ENCODE measurements at places on chromosomes 3 and 15.

- no peaks in the 10 kb centered on the region for H3K4me1 ChIP-seq
- no peak for DNase-seq
- no peak overlapping the region for H3K4me3 ChIP-seq
- H3K36me3 ChIP-seq = no peaks in the 10 kb centered on the region
Measured at GRCh38 chr15:50377867-50378751, 23.1 kb upstream of the GABPB1 start.

DNA sequence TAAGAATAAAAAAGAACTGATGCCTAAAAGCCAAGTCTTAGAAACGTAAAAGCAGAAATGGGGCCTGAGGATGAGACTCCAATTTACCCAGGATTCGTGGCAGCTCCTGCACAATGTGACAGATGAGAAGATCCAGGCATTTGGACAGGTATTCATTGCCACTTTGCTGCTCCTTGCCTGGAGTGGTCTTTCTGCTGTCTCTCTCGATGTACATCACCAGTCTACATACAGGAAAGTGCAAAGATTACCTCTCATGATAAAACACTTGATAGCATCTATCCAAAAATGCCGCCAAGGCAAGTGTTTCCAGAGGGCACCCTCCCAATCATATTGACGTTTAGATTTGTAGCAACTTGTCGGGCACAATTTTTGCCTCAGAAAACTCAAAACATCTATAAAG is 244.3 kb downstream of the ULK4 start:
- no peak overlapping the region for H3K4me3 ChIP-seq
- no peaks in the 10 kb centered on the region for H3K36me3 ChIP-seq
- no peaks in the 10 kb centered on the region for H3K27me3 ChIP-seq
- DNase-seq = no peak

- no peaks in the 10 kb centered on the region for H3K4me1 ChIP-seq
- H3K36me3 ChIP-seq = no peaks in the 10 kb centered on the region
- H3K4me3 ChIP-seq = no peak overlapping the region
- no peak overlapping the region for H3K27ac ChIP-seq
Measured at GRCh38 chr3:186461141-186461540, 83.0 kb downstream of the CRYGS start.

DNA sequence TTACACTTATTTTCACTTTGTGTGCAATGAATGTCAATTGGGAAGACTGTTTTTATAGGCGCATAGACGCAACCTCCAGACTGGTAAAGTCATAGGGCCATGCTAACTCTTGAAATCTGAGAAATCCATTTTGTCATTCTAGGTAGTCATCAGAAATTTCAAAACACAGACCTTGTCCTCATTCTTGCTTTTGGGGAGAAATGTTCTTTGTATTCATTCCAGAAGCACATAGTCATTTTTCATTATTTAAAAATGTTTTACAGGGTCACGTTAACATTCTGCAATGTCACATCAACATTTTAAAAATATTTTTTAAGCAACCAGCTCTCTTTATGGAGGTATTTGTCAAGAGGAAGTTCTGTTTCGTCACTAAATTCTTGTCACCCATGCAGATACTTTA is 898.4 kb downstream of the PDCD6IP start:
- H3K36me3 ChIP-seq = no peaks in the 10 kb centered on the region
- H3K4me1 ChIP-seq = no peaks in the 10 kb centered on the region
- DNase-seq = no peak
- H3K27ac ChIP-seq = no peak overlapping the region

GRCh38 chr15:65081758-65082157 is 5.2 kb downstream of the KBTBD13 start:
- H3K4me1 ChIP-seq = peaks cover 22% of the 10 kb centered on the region
- no peak for DNase-seq
- H3K36me3 ChIP-seq = no peaks in the 10 kb centered on the region
- no peaks in the 10 kb centered on the region for H3K27me3 ChIP-seq
- H3K27ac ChIP-seq = no peak overlapping the region
- no peak overlapping the region for H3K4me3 ChIP-seq

DNA sequence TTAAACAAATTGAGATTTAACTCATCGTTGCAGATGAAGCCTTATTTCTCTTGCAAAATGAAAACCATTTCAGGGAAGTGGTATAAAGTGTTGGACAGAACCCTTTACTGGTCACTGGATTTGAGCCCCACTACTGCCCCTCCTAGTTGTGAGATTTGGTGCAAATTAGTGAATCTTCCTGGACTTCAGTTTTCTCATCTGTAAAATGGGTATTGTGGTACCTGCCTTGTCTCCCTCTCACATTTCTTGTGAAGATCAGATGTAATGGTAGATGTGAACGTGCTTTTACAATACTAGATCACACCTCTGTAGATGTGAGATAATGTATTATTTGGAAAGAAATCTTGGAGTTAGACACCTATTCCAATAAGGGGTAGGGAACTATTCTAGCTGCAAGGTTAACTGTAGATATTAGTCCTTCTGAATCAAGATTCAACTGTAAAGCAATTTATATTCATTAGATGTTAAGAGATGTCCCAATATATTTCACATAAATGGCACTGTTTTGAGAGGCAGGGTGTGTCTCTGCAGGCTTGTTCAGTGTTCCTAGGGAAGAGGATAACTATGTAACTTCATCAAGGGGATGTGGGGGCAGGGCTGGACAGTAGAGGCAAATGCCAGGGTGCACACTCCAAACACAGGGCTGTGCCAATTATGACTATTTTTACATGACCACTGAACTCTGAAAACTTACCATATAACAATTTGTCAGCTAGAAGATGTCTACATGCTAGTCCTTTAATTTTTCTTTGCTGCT is 112.4 kb upstream of the PFN2 start:
- no peaks in the 10 kb centered on the region for H3K4me1 ChIP-seq
- H3K4me3 ChIP-seq = no peak overlapping the region
- no peak for DNase-seq
- H3K36me3 ChIP-seq = no peaks in the 10 kb centered on the region
- no peak overlapping the region for H3K27ac ChIP-seq

GRCh38 chr15:73457334-73457733 is 14.4 kb downstream of the REC114 start:
- H3K4me1 ChIP-seq = no peaks in the 10 kb centered on the region
- no peak overlapping the region for H3K4me3 ChIP-seq
- no peaks in the 10 kb centered on the region for H3K27me3 ChIP-seq
- H3K36me3 ChIP-seq = no peaks in the 10 kb centered on the region
- no peak for DNase-seq

- no peak for DNase-seq
- no peaks in the 10 kb centered on the region for H3K36me3 ChIP-seq
- H3K4me1 ChIP-seq = no peaks in the 10 kb centered on the region
- H3K4me3 ChIP-seq = no peak overlapping the region
- H3K27ac ChIP-seq = no peak overlapping the region
Measured at GRCh38 chr15:97053635-97054034, 723.1 kb downstream of the NR2F2 start.
